ENCODE measurements at places on chromosomes 7 and 10.

- DNase-seq, result no peak
Observed at GRCh38 chr7:116229366-116229765, 19.0 kb downstream of the TES start.

DNA sequence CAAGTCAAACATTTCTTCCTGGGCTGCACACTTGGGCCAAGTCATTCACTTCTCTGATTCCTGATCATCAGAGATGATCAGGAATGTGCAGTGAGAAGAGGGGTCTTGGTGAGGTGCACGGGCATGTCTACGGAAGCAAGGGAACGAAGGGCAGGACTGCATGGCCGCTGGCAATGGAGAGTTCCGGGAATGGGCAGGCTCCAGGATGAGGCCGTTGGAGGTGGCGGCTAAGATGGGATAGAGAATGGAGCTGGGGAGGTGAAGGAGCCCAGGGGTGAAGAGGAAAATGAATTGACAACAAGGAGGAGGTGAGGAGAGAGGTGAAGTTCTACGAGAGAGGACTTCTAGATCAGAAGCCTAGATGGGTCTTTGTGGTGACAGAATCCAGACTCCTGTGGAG lies 260.0 kb downstream of the GRID1 start:
- DNase-seq, result no peak

DNA sequence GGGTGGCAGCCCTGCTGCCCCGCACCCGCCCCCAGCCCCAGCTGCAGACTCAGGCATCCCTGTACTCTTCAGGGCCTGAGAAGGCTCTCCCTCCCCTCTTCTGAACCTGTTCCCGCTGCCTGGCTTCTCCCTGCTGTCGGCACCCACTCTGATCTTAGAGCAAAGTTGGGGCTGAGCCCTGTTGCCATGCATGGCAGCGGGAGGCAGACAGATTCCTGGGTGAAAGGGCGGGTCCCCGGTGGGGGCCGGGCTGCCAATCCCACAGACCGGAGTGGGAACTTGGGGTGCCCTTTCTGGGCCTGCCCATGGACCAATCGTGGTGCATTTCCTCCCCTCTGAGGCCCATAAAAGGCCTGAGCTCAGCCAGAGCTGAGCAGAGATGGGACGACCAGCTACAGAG lies 80.7 kb downstream of the SPDYE5 start:
- no peak for DNase-seq

- no peak for DNase-seq
Observed at GRCh38 chr7:16347066-16347826, 74.1 kb downstream of the CRPPA start.

DNA sequence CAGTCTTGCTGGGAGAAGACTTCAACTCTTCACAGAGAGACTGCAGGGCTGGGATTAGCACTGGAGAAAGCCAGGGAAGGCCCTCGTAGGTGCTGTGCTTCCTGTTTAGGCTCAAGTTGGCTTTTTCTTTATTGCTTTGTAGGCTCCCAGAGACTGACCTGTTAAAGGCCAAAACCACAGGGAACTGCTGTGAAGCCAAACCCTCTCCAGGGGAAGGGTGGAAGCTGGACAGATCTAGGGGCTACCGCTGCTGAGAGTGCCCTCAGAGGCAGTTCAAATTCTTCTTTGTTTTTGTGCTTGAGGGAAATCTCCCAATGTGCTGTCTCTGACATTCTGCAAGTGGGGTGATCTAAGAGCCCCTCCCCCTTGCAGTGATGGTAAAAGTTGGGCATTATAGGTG lies 198.4 kb downstream of the CNTNAP2 start:
- no peak for DNase-seq

DNA sequence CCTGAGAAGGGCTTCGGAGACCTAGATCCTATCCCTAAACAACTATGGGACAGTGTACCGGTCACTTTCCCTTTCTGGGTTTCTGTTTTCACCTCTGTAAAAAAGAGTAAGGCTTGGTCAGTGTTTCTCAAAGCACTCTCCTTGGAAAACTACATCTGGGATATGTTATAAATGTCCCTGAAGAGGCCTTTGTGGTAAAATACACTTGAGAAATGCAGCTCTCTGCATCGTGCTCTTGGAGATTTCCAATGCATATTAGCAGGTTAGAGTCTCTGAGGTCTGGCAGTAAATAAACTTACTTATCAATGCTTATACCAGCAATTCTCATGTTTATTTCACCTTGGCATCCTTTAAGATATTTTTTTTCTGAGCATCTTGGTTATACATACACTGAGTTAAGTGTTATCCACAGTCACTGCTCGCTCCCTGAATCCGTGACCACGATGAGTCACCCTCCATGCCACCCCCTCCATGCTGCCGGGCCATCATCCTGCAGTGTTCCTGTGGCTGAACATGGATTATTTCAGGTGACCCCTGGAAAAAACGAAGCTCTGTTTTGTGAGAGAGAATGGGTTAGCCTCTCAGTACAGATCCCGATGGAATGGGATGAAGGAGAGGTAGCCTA lies 3.3 kb upstream of the TBXAS1 start:
- no peak for DNase-seq

- no peak for DNase-seq
Observed at GRCh38 chr10:110360857-110361474, 56.2 kb upstream of the SMNDC1 start.

GRCh38 chr7:37683246-37684120 lies at the start of gene GPR141:
Gene GPR141, plus strand, starts transcription at chr7:37683766. Its CDS starts 56,628 bp downstream, at chr7:37740394.
- no peak for DNase-seq

GRCh38 chr7:46129831-46130230 lies 208.8 kb upstream of the IGFBP3 start:
- no peak for DNase-seq

- DNase-seq, result no peak
Observed at GRCh38 chr7:76509931-76510877, at the start of gene UPK3B. Gene UPK3B, plus strand, starts transcription at chr7:76510552. Its CDS starts 101 bp downstream, at chr7:76510653.

GRCh38 chr10:11146402-11147171 lies 128.9 kb downstream of the CELF2 start:
- DNase-seq, result no peak

DNA sequence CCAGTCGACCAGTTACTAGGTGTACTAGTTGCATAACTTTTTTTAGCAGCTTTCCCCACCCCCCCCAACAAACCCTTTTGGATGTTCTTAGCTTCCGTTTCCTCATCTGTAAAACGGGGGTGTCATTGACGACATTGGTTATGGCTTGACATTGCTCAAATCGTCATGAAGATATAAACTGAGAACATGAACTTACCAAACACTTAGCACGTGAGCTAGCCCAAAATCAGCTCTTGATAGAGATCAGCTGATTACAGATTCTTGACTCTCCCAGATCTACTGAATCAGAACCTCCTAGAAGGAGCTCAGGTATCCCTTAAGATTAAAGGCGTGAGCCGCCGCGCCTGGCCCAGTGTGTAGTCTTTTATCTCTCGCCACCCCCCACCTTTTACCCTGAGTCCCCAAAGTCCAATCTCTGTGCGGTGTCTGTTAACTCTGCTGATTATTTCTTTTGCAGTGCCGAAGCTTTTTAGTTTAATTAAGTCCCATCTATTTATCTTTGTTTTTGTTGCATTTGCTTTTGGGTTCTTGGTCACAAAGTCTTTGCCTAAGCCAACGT lies 1.0 kb upstream of the GNA12 start:
- no peak for DNase-seq

Data from HCT116 (cell line).